BJ (cell line): ENCODE measurements at places on chromosomes 12 and 14. TPM values are rescaled to one million over a fixed set of nuclear protein-coding genes. Genes with fewer than 3 reads are reported as not detected.

DNA sequence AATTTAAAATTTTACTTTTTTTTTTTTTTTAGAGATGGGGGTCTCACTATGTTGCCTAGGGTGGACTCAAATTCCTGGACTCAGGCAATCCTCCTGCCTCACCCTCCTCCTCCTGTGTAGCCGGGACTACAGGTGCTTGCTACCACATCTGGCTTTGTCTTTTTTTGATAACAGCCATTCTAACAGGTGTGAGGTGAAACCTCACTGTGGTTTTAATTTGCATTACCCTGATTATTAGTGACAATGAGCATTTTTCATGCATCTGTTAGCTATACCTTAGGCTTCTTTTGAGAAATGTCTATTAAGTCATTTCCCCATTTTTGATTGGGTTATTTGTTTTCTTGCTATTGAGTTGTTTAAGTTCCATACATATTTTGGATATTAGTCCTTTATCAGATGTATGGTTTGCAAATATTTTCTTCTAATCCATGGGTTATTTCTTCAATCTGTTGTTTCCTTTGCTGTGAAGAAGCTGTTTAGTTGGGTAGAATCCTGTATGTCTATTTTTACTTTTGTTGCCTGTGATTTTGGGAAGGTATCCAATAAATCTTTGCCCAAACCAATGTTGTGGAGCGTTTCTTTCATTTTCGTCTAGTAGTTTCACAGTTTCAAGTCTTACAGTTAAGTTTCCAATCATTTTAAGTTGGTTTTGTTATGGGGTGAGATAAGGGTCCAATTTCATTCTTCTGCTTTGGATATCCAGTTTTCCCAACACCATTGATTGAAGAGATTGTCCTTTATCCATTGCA lies 86.1 kb downstream of the MYF5 start:
- DNase-seq, result no peak

- DNase-seq, result no peak
These were observed 396.2 kb downstream of the CCDC91 start for GRCh38 chr12:28586481-28586880.

DNA sequence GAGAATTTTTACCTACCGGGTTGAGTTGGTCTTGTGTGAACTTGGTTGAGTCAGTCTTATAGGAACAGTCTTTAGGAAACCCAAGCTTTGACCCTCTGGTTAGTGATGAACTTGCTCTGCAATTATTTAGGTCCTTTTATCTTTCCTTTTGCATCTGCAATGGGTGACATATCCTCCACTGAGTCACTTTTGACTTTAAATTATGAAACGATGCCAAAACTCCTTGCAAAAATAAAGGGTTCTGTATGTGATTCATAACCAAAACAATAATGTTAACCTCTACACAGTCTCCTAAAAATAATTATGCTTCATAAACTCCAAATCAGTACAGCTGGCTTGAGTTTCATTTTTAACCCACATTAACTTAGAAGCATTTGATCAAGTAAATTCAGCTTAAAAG lies 979.4 kb downstream of the GALC start:
- peak; percentile 60 for DNase-seq

SLC22A17 gene
- polyA plus RNA-seq, result 9.0 and 14.0 TPM in 2 replicates

- DNase-seq, result no peak
These were observed 334.4 kb downstream of the ADGRD1 start for GRCh38 chr12:131287938-131288764.

DNA sequence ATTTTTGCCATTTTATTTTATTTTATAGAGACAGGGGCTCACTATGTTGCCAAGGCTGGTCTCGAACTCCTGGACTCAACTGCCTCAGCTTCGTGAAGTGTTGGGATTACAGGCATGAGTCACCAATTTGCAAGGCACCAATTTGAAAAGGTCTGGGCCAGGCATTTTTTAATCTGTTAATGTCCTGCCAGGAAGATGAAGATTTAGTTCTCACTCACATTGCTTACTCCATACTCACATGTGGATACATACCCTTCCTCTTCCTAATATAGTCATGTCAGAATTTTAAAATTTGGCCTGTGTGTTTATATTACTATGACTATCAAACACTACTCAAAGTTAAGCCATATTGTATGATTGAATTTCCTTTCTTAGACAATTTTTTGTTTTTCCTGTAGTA lies 15.3 kb upstream of the EML1 start:
- DNase-seq, result no peak

DNA sequence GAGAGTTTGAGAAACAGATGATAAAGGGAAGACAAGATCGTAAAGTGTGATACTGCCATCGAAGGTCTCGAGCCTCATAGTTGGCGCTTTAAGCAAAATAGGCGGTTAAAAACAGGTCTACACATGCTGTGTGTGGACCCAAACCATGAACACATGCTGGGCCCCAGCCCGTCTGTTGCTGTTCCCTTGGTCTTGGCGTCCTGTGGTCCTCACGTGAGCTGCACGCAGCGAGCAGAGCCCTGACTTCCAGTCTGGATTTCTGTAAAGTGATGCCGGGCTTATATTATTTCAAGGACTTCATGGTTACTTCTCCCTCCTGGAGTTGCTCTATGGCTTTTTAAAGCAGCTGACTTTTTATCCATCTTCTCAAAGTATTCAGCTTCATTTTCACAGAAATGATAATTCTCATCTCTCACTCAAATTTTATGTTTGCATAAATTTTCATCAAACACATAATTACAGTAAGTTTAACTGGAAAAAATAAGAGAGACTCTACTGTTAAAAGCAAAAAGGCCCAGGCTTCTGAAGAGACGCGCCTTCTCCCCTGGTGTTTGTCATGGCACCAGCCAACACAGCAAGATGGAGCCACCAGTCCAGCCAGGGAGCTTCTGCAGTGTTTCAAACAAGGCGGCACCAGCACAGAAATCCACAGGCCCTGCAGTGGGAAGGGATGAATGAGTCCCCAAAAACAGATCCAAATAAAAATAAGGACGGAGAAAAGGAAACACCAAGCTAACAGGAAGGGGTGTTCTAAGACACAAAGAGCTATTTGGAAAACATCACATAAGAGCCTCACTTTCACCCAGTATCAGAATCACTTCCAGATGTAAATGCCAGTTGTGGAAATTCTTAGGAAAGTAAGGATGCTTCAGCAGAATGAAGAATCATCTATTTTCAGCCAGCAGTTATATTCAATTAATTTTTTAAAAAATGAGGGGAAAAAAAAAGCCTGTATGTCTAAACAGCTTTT lies 24.9 kb downstream of the SFSWAP start:
- DNase-seq, result no peak

GRCh38 chr12:94545935-94546771 lies 86.5 kb upstream of the CEP83 start:
- DNase-seq, result no peak

DNA sequence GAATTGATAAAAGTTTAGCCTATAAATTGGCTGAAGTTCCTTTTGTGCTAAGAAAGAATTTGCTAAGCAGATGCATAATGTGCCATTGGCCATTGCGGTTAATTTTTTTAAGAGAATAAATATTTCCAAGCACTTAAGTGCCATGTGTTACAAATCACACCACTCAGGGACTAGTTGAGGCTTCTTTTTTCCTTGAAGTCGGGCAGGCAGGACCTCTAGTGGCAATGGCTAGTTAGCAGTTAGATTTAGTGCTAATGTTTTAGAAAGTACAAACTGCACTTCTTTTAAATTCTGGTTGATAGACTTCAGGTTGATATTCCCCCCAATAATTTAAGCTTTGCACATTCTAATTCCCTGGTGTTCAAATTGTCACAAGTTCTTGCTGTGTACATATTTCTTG lies 294.3 kb downstream of the APAF1 start:
- DNase-seq, result peak; percentile 0

- peak; percentile 86 for DNase-seq
These were observed 46.8 kb upstream of the DLK1 start for GRCh38 chr14:100679707-100680438.

PTCSC3 gene
- not detected in 2 replicates for polyA plus RNA-seq
